A549 treated with ZK216348 at 1 μM for 4 hours (cell line): ENCODE measurements at places on chromosomes 1 and 21. TPM values are rescaled to one million over a fixed set of nuclear protein-coding genes. Genes with fewer than 3 reads are reported as not detected.

Gene EDARADD
- total RNA-seq: 2.8 to 3.3 TPM (median 3.1 TPM) in 5 replicates

Gene KLHL12
- total RNA-seq: 16.2 to 20.9 TPM (median 16.9 TPM) in 5 replicates

Gene HSF2BP
- total RNA-seq: 1.5 to 2.5 TPM (median 2.1 TPM) in 5 replicates

Gene IL19
- not detected in 5 replicates for total RNA-seq

Gene KLF18
- total RNA-seq: 0.05 TPM in 1 of 5 replicates, not detected in the others

Gene BGLAP
- total RNA-seq: 0.20 to 0.40 TPM (median 0.39 TPM) in 3 of 5 replicates, not detected in the others

Gene TAS1R1
- total RNA-seq: not detected in 5 replicates

Gene EXO1
- 21.6 to 28.6 TPM (median 24.7 TPM) in 5 replicates for total RNA-seq

Gene SPOCD1
- total RNA-seq: 3.2 to 5.3 TPM (median 3.8 TPM) in 5 replicates

Gene CCNL2
- total RNA-seq: 38.3 to 62.7 TPM (median 53.1 TPM) in 5 replicates

Gene F13B
- 0.14 to 0.38 TPM in 2 of 5 replicates, not detected in the others for total RNA-seq

Gene PAQR6
- total RNA-seq: 2.9 to 5.5 TPM (median 3.4 TPM) in 5 replicates

Gene MIXL1
- total RNA-seq: 0.13 TPM in 1 of 5 replicates, not detected in the others

Gene FAM167B
- total RNA-seq: 0.36 to 0.86 TPM (median 0.73 TPM) in 5 replicates

Gene C1QTNF12
- total RNA-seq: 1.2 to 2.6 TPM (median 2.0 TPM) in 4 of 5 replicates, not detected in the other

Gene ZFP69
- not detected in 5 replicates for total RNA-seq

Gene TRABD2B
- total RNA-seq: 0.58 to 2.1 TPM (median 1.7 TPM) in 5 replicates

Gene SRSF11
- total RNA-seq: 66.8 to 128 TPM (median 82.0 TPM) in 5 replicates

Gene HRNR
- total RNA-seq: not detected in 5 replicates

Gene OR2AK2
- total RNA-seq: not detected in 5 replicates

Gene MAP1LC3C
- 0.18 to 0.22 TPM in 2 of 5 replicates, not detected in the others for total RNA-seq

Gene KDF1
- 0.08 TPM in 2 of 5 replicates, not detected in the others for total RNA-seq

Gene GSTM1
- total RNA-seq: 0.35 TPM in 1 of 5 replicates, not detected in the others

Gene BEST4
- 0.26 to 0.42 TPM (median 0.38 TPM) in 5 replicates for total RNA-seq

Gene AUNIP
- 7.1 to 10.4 TPM (median 8.3 TPM) in 5 replicates for total RNA-seq

Gene ATP1A4
- total RNA-seq: not detected in 5 replicates

Gene HNRNPCL4
- total RNA-seq: not detected in 5 replicates

Gene B3GALT2
- not detected in 5 replicates for total RNA-seq

Gene TDRD10
- not detected in 5 replicates for total RNA-seq

Gene KLF17
- 0.27 to 0.62 TPM (median 0.52 TPM) in 5 replicates for total RNA-seq

Gene CYP4B1
- not detected in 5 replicates for total RNA-seq

Gene FAM151A
- 0.12 to 0.15 TPM in 2 of 5 replicates, not detected in the others for total RNA-seq

Gene USP25
- 9.8 to 19.8 TPM (median 13.4 TPM) in 5 replicates for total RNA-seq

Gene ZBTB8A
- 2.5 to 4.4 TPM (median 3.8 TPM) in 5 replicates for total RNA-seq

Gene OR6N1
- total RNA-seq: not detected in 5 replicates

Gene ADAM30
- not detected in 5 replicates for total RNA-seq
